ENCODE measurements at places on chromosomes 5 and 9.

- DNase-seq = no peak
These were observed 3.4 kb upstream of the SLC46A2 start for GRCh38 chr9:112894041-112894440.

- no peak for DNase-seq
These were observed 112.2 kb upstream of the TRPM3 start for GRCh38 chr9:71233646-71234045.

DNA sequence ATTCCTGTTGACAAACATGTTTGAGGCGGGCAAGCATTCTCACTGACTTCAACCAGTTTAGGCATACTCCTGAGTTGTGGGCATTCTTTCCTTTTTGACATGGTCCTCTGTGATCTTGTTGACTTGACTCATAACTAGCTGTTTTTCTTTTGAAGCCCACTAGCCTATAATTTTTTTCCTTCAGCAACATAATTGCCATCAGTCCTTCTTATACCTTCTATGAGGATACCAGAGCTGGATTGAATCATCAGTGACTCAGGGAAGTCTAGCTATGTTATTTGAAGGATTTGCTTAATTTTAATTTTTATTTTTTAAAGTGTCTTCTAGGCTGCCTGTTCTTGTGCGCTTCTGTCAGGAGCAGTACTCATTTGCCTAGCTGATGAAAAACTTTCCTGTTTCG, 259.5 kb downstream of the NR3C1 start:
- peak; percentile 59 for DNase-seq

- DNase-seq = no peak
These were observed 22.7 kb upstream of the LECT2 start for GRCh38 chr5:135977375-135977928.

DNA sequence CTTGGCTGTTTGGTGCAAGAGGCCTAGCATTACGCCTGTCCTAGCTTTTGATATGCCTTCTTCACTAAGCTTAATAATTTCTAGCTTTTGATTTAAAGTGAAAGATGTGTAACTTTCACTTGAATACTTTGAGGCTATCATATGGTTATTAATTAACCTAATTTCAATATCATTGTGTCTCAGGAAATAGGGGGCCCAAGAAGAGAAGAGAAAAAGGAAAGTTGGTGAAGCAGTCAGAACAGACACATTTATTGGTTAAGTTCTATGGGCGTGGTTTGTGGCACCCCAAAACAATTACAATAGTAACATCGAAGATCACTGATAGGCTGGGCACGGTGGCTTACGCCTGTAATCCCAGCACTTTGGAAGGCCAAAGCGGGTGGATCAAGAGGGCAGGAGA, 40.9 kb upstream of the F2RL2 start:
- DNase-seq = no peak

GRCh38 chr9:2991292-2991691, 147.4 kb upstream of the PUM3 start:
- DNase-seq = no peak

GRCh38 chr9:92164975-92165374, 49.8 kb upstream of the SPTLC1 start:
- no peak for DNase-seq

GRCh38 chr9:120873512-120873911, 3.5 kb downstream of the PHF19 start:
- no peak for DNase-seq

DNA sequence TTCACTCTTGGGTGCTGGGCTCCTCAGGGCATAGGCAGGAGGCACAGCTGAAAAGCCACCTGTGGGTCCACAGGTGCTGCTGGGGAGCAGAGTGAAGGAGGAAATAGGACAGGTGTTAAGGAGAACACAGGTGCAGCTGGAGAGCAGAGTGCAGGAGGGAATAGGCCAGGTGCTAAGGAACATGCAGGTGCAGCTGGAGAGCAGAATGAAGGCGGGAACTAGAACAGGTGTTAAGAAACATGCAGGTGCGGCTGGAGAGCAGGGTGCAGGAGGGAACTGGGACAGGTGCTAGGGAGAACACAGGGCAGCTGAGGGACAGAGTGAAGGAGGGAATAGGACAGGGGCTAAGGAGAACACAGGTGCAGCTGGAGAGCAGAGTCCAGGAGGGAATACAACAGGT, 43.8 kb upstream of the PLEKHG4B start:
- DNase-seq = no peak

GRCh38 chr9:134205672-134206310, 41.4 kb upstream of the RNU6ATAC start:
- peak; percentile 32 for DNase-seq

DNA sequence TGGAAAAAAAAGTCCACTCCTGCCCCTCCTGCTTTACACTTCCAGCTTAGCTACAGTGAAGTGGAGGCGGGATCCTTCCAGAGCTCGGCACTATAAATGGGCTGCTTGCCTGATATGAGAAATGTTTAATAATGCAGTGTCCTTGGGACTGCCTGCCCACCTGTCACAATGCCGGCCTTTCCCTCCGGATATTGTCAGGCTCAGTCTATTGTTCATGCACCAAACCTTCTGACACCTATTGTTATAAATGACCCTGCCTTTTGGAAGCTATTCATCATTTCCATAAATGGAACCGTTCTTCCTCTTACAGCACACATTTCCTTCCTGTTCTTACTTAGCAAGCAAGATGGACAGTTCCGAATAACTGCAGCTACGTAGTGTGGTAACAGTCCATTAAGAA, 146.3 kb downstream of the DMAC1 start:
- DNase-seq = no peak

GRCh38 chr9:114953959-114954358, 23.6 kb upstream of the TNFSF8 start:
- peak; percentile 86 for DNase-seq

- DNase-seq = no peak
These were observed 175.7 kb downstream of the FRMD3 start for GRCh38 chr9:83362341-83362995.

DNA sequence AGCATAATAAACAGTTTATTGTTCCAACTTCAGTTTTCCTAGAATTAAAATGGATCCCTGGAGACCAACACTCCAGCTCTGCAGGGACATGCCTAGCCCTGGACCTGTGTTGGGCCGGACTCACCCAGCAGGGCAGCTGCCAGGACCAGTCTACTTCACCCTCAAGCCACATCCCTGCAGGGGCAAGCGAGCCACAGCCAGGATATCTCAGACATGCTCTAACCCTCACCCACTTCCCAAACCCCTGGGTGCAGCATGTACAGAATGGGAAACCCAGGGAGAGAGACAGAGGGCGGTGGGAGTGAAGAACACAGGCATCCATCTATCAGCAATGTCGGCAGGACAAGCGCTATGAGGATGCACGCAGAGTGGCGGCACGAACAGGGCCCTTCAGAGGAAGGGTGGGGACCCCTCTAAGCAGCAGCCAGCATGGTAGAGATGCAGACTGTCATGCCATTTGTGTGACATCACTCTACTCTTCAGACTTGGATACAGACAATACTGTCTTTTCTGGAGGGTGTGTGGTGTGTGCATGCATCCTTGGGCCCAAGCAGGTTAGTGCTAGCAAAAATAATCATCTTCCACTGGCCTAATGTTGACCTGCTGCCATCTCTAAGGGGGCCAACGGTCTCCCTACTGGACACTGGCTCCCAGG, 83.1 kb downstream of the SEMA4D start:
- no peak for DNase-seq

- DNase-seq = peak; percentile 69
These were observed 41.0 kb downstream of the BASP1 start for GRCh38 chr5:17258431-17258830.

GRCh38 chr9:134895908-134896833, 15.6 kb downstream of the FCN2 start:
- peak; percentile 74 for DNase-seq

GRCh38 chr5:80220245-80220897, 35.5 kb downstream of the SERINC5 start:
- DNase-seq = no peak

GRCh38 chr5:15850939-15851341, 328.7 kb downstream of the MARCHF11 start:
- DNase-seq = no peak

GRCh38 chr5:141883892-141884318, 5.7 kb upstream of the PCDH1 start:
- DNase-seq = no peak

DNA sequence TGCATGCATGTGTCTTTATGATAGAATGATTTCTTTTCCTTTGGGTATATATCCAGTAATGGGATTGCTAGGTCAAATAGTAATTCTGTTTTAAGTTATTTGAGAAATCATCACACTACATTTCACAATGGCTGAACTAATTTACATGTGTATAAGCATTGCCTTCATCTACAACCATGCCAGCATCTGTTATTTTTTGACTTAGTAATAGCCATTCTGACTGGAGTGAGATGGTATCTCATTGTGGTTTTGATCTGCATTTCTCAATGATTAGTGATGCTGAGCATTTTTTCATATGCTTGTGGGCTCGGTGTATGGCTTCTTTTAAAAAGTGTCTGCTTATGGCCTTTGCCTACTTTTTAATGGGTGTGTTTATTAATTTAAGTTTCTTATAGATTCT, 102.3 kb upstream of the CCDC112 start:
- DNase-seq = peak; percentile 91
